Cardiac septum (tissue), 1 donor: ENCODE measurements at places on chromosomes 3 and 15. TPM values are rescaled to one million over a fixed set of nuclear protein-coding genes. Genes with fewer than 3 reads are reported as not detected.

DNA sequence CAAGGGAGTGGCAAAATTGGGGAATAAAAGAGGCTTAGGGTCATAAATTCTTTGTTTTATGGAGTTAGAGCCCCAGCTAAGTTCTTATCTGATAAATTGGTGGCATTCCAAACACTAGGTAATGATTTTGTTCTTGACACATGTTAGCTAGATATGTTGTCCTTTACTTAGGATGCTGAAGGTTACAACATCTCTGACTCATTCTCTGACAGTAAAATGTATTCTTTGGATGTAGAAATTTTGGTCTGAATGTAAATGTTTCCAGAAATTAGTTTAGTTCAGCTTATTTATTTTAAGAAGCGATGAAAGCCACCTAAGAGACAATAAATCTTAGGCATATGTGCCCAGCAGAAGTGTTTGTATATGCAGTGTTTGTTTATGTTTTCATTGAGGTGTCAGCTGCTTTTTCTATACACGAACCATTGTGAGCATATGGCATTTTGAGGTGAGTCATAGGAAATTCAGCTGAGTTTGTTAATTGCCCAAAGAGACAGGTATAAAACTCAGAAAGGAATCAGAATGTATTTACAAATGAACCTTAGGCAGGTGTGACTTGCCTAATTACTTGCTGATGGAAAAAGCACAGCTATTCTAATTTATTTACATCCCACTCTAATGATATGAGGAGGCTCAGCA lies 247.7 kb downstream of the AGBL1 start:
- no peak for DNase-seq

GRCh38 chr3:50132421-50133282 lies 22.5 kb upstream of the SEMA3F start:
- DNase-seq = no peak

Gene TMIE
- total RNA-seq = 0.51 TPM

DNA sequence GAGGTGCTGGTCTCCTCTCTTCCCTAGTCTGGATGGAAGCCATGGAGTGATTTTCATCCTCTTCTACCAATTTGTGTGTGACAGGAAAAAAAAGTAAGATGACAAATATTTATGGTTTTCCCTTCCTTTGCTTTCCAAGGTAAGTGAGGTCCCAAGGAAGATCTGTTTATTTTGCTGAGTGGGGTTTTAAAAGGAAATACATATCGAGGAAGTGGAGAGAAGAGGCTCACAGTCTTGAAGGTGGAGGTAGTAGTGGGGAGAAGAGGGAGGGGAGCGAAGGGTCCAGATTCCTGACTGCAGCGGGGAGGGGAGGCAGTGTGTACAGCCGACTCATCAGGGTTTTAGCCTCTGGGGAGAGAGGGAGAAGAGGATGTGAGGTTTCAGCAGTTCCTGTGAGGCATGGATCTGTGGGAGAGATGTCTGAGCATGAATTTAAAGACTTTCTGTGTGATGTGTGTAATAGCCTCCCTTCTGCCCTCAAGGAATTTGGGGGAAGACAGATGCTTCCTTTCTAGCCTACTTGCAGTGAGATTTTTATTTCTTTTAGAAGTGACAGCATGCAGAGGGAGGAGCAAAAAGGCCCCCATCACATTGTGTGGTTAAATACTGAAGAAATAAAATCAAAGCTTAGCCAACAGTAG lies 272.4 kb downstream of the THRB start:
- DNase-seq = no peak

Gene ACAD11
- 26.2 TPM for total RNA-seq

- DNase-seq = no peak
These were observed 4.6 kb downstream of the CFAP100 start for GRCh38 chr3:126399351-126399735.

- no peak for DNase-seq
These were observed 164.6 kb upstream of the BCL6 start for GRCh38 chr3:187909866-187910265.

GRCh38 chr15:28979208-28979841 lies 93.6 kb downstream of the APBA2 start:
- DNase-seq = no peak

Gene PATL2
- total RNA-seq = 1.00 TPM

GRCh38 chr3:69914395-69914794 lies 85.1 kb upstream of the SAMMSON start:
- DNase-seq = no peak

GRCh38 chr3:159881828-159882309 lies 106.8 kb upstream of the IL12A start:
- no peak for DNase-seq

Gene RASSF1
- total RNA-seq = 11.0 TPM

DNA sequence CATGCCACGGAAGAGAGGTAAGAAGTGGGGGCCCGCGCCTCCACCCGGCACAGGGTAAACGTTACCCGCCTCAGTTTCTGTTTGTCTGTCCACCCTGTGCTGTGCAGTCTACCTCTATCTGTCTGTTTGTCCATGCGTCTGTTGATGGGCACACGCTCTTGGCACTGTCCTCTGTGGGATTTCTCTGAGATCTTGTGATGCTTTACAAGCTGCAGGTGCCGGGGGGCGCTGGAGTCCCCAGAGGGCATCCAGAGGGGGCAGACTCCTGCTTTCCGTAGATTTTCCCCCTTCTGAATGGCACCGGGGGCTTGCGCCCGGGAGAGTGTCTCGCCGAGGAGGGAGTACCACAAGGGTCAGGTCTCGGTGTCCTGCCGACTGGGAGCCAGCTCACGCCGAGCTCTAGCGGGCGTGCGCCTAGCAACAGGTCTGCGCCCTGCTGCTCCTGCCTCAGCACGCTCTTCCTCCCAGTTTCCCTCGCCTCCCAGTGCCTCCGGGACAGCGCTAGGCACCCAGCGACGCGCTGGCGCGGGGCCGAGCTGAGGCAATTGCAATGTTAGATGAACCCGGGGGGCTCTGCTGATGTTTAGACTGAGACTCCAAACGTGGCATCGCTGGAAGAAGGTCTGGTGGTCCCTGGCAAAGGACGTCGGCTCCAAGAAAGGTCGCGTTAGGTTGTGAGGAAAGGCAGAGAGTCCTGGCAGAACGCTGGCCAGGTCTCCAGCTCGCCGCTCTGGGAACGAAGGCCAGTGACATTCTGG lies 667 bp downstream of the CEMIP start:
- DNase-seq = no peak

GRCh38 chr3:148756311-148756710 lies 58.6 kb downstream of the AGTR1 start:
- no peak for DNase-seq

- DNase-seq = no peak
These were observed 1.0 kb downstream of the HYAL1 start for GRCh38 chr3:50302095-50303012.

Gene NR1D2
- total RNA-seq = 31.0 TPM

DNA sequence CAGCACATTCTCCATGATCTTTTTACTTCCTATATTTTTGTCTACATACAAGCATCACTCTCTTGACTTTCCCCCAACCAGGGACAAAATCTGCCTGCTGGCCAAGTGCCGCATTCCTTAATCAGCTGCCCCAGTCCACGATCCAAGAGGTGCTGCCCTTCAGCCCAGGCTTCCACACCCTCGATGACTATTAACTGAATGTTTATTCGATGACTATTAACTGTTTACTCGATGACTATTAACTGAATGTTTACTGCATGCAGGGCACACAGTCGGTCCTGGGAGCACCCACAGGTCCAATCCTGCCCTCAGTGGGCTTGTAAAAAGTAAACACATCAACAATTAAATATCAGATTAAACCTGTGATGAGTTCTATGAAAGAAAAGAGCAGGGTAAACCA lies 256.9 kb downstream of the ARRDC4 start:
- DNase-seq = no peak

Gene TICRR
- total RNA-seq = 0.03 TPM

DNA sequence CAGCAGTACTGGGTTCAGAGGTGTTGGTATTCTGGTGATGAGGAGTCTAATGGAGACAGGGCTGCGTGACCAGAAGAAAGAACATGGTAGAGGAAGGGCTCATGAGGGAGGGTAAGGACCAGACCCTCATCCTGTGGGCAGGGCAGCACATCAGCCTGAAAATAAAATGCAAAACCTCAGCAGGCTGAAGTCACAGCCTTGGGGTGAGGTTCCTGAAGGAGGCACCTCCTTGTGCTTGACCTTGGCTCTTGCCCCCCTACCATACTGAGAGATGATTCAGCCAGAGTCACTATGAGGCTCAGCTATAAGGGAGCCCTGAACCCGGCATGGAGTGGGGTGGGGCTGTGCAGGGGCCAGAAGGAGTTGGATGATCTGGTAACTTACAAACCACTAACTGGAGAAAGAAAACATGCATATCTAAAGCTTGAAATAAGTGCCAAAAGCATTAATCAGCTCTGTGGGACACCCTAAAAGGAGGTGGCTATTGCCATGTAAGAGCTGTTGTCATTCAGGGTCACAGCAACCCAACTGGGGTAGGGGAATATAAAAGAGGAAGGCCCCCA lies 60.2 kb downstream of the CORO2B start:
- peak; percentile 53 for DNase-seq

DNA sequence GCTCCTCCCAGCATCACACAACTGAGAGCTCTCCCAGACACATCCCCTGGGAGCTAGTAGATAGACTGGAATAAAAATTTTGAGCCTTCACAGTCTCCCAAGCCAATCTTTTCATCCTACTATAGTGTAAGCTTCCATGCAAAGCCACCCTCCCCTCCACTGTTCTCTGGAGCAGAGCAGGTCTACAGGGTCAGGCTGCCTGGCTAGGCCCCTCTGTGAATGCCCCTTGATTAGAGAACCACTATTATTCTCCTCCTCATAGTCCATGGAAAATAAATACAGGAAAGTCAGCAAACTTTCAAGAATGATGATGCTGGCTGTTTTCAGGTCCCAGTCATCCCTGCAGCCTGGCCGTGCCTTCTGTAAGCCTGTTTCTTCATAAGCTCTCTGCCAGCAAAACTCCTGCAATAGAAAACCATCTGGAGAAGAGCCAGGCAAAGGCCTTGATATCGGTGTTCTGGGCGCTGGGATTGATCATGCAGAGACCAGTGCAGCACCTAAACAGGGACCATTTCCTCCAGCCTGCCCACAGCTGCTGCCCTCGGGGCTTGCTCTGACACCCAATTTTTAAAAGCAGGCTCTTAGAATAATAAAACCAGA lies 51.7 kb downstream of the CRYGS start:
- DNase-seq = no peak

DNA sequence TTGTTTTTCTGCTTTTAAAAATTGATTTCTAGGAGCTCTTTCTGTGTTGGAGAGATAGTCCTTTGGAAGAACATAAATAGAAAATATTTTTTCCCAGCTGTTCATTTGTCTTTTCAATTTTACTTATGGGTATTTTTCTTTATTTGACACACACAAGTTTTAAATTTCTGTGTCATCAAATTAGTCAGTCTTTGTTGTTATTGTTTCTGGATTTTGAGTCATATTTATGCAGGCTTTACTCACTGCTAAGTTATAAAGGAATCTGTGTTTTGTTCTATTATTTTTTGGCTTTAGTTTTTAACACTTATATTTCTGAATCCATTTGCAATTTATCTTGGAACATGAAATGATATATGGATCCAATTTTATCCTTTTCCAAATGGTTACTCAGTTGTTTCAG lies 5.9 kb upstream of the GHSR start:
- DNase-seq = no peak

Gene TMEM42
- 10.5 TPM for total RNA-seq

- no peak for DNase-seq
These were observed 82.6 kb downstream of the PCCB start for GRCh38 chr3:136332776-136333175.

DNA sequence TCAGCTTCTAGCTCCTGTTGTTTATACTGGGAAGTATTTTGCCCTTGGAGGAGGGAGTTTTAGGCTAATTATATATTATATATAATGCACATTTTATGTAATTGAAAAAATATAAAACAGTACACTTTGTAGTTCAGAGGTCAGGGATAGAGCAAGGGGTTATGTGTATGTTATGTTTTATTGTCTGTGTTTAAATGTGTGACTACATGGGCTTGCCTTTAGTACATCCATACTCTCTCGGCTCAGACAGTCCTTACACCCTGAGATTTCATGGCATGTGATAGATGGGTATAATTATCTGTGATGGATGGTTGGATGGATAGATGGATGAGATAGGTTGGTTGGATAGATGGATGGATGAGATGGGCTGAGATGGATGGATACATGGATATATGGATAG lies 17.4 kb upstream of the ST3GAL6 start:
- no peak for DNase-seq

Gene CAND2
- total RNA-seq = 62.6 TPM

- DNase-seq = no peak
These were observed 70.6 kb upstream of the CTSH start for GRCh38 chr15:79015416-79015815.

GRCh38 chr15:59420108-59420507 lies 17.9 kb upstream of the FAM81A start:
- DNase-seq = no peak

GRCh38 chr15:41558400-41559238 lies at the start of gene TYRO3:
TSS of gene TYRO3 (plus strand) at chr15:41559212. CDS start at chr15:41559258, 46 bp downstream.
- DNase-seq = no peak

DNA sequence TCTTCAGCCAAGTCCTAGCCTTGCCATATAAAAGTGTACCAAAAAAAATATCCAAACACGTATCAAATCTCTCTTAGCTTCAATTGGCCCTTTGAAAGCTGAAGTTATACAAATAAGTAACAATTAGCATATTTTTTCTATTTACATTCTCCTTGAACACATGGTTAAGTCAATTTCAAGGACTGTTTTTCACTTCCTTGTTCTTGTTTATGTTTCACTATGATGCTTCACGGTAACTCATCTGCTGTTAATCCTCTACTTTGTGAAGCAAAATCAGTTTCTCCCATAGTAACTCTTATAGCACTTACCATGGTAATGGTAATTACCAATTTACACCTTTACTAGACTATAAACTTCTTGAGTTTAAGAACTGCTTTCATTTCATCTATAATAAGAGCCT lies 10.6 kb upstream of the SPRED1 start:
- DNase-seq = no peak

Gene SNX22
- 1.5 TPM for total RNA-seq

- no peak for DNase-seq
These were observed 350.6 kb downstream of the PLCL2 start for GRCh38 chr3:17235310-17235709.

DNA sequence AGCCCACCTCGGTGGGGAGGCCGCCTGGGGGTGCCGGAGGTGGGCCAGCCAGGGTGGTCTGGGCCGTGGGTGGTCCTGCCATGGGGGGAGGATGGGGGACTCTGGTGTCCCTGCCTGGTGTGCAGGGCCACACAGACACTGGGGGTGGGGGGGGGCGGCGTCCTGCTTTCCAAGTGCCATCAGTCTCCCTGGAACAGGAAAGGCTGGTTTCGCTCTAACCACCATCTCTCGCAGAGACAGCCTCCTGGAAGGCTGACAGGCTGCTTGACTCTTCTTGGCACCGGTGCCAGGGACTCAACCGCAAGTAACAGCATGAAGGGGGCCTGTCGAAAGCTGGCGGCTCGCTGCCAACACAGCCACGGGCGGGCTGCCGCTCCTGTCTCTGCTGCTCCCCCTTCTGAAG lies 40.3 kb downstream of the RGMA start:
- no peak for DNase-seq

Gene HSPBAP1
- 4.3 TPM for total RNA-seq

Gene GOLGA8N
- total RNA-seq = 11.1 TPM

DNA sequence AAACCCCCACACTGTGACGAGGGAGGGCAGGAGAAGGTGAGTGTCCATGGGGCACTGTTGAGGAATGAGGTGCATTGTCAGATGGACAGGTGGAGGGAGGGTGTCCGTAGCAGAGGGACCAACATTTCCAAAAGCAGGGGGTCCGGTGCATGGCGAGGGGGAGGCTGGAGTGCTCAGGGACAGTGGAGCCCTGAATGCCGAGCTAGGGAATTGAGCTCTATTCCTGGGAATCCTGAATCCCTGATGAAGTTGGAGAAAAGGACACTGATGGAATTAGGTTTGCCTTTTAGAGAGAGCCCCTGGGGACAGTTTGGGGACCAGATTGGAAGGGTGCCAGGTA lies 7.9 kb upstream of the ANPEP start:
- DNase-seq = peak; percentile 39

Gene HAUS2
- total RNA-seq = 14.7 TPM
